Testis (tissue), 5 donors: ENCODE measurements at places on chromosomes 5 and 9.

- peak; percentile 75 for DNase-seq
Measured at GRCh38 chr9:131013771-131014676, 5.0 kb downstream of the LAMC3 start.

DNA sequence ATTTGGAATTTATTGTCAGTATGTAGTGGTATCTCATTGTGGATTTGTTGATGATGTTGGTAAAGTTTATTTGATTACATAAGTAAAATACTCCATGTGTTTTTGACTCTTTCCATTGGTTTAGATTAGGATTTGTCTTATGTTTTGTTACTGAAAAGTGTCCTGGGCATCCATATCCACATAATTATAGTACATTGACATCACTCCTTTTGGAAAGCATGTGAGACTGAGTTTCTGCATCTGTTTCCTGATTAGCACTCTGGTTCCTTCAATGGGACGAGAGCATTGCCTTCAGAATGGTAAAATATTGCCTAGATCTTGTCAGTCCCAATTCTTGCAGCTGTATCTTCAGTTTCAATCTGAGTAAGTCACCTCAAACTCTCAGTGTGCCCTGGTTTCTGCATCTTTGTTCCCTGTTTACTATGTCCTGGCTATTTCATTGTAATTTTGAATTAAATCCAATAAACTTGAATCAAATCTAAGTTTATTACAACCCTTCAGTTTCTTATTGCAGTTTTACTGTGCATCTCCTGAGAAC lies 128.1 kb downstream of the FBXO38 start:
- no peak for DNase-seq

- no peak for DNase-seq
Measured at GRCh38 chr5:164207646-164208045, 702.2 kb downstream of the MAT2B start.

DNA sequence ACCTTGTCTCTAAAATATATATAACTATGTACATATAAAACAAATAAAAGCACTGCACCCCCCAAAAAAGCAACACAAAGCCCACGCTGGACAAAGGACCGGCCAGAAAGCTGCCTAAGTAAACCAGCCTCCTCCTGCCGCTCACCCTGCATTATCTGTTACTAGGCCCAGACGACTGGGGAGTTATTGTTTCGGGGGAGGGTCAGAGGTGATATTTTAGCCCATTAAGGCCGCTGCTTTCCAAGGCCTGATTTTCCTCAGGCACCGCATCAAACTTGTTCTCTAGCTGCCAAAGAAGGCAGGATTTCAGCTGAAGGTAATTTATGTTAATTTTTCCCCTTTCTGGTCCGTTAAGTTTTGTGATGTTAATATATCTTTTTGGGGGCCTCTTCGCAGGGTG lies 44.0 kb upstream of the CTNNA1 start:
- DNase-seq = no peak

DNA sequence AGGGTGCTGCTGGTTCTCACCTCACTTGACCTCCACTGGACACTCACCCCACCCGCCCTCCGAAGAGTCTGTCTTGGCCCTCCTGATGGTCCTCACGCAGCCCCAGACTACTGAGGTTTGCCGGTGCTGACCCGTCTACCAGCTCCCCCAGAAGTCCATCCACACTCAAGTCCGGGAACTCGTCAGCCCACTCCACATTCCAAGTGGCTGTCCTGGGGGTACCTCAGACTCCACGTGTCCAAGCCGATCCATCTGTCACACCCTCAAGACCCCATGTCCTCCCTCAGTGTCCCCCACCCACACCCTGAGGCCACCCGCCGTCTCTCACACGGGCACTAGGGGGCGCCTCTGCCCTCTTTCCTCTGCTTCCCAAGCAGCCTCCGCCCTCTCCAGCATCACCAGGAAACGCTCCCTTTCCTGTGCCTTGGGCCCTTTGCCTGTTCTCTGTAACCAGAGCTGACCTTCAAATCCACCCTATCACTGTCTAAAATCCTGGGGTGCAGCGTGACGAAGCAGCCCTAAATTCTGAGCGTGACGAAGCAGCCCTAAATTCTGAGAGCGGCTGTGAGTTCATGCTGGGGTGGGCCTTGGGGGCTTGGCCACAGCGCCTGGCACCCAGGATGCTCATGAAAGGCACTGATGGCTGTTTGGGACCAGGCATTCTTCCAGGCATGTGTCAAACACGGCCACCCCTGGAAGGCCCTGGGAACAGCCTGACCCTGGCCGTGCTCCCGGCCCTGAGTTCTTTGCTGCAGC lies 95.7 kb downstream of the KCNT1 start:
- peak; percentile 77 for DNase-seq

DNA sequence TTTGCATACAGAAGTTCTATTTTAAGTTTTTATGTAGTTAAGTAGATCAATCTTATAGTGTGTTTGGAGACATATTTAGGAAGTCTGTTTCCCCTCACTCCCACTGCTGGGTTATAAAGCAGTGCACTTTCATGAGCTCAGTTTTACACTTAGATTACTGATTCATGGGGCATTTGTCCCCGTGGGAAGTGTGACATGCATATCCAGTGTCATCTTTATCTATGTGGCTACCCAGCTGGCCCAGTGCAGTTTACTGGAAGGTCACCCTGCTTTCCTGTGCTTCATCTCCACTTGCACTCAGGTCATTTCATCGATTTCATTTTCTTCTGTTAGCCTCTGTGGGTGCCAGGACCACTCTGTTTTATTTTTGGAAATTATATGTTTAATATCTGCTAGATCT lies 49.1 kb downstream of the ADCY2 start:
- no peak for DNase-seq

GRCh38 chr9:70398145-70398556 lies 16.3 kb downstream of the KLF9 start:
- DNase-seq = peak; percentile 42

DNA sequence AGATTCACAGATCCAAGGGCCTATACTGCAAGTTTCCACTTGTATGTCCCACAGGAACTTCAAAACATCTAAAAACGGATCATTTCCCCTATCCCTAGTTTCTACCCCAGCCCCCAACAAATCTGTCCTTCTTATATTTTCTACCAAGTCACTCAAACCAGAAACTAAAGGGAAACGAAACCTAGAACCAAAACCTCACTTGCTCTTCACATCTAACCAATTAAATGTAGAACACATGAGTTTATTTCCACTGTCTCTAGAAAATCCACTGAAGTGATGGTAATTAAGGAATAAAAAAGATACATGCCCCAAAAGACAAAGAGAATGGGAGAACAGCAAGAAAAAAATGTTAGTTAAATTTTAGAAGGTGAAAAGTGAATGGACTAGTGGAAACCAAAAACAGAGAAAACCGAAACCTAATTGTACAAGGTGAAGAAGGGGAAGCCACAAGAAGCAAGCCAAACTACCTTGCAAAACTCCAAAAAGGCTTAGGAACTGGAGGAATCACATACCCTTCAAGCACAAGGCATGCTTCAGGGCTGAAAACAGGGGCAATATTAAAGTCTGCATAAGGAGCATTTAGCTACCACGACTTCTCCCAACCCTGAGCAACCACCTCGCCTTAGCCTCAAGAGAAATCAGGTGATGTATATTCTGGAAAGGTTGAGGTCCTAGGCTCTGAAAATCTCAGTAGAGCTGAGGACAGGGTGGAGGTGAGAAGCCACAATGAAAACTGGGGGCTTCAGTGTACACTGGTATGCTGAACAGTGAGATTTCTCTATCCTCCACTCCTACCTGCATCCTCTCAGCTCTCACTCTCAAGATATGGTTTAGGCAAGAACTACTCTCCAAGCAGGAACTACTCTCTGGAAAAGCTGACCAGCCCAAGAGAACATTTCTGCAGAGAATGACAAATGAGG lies 11.1 kb downstream of the SMU1 start:
- no peak for DNase-seq

DNA sequence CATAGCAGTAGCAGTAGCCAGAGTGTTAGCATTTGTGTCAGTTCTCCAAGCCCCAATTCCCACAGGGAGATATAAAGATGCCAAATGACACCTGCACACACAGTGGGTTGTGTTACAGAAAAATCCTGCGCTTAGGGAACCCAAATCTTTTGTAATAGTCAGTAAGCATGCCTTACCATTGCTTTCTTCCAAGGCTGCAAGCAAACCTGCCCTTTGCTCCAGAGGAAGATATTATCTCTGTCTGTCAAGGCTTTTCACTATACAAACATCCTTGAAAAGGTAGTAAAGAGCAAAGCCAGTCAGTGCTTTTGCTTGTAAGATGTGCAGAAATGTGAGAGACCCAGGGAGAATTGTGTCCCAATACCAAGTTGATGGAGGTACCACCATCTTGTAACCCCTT lies 2.9 kb downstream of the ANKDD1B start:
- DNase-seq = no peak

GRCh38 chr9:69181908-69182353 lies 7.9 kb downstream of the TJP2 start:
- no peak for DNase-seq

- DNase-seq = no peak
Measured at GRCh38 chr5:120083851-120084542, 380.1 kb upstream of the PRR16 start.

GRCh38 chr5:112390327-112390726 lies 28.8 kb downstream of the EPB41L4A start:
- DNase-seq = no peak

GRCh38 chr9:4079906-4080305 lies 220.0 kb downstream of the GLIS3 start:
- DNase-seq = no peak

- no peak for DNase-seq
Measured at GRCh38 chr9:129656795-129657390, 8.6 kb upstream of the PRRX2 start.

- DNase-seq = no peak
Measured at GRCh38 chr5:92513067-92513466, 1068.0 kb downstream of the NR2F1-AS1 start.

DNA sequence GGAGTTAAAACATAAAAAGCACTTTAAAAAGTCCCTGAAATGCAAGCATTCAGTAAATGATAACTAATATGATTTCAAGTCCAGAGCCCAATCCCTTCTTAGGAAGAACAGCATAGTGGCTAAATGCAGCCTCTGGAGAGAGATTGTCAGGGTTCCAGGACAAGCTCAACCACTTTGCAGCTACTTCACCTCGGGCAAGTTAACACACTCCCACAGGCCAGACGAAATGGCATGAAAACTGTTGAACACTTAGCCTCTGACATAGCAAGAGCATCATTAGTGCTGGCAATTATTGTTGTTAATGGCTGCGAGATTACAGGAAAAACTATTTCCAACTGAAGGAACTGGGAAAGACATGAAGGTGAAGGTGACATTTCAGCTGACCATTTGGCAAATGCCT lies 205.8 kb downstream of the GRIA1 start:
- no peak for DNase-seq

DNA sequence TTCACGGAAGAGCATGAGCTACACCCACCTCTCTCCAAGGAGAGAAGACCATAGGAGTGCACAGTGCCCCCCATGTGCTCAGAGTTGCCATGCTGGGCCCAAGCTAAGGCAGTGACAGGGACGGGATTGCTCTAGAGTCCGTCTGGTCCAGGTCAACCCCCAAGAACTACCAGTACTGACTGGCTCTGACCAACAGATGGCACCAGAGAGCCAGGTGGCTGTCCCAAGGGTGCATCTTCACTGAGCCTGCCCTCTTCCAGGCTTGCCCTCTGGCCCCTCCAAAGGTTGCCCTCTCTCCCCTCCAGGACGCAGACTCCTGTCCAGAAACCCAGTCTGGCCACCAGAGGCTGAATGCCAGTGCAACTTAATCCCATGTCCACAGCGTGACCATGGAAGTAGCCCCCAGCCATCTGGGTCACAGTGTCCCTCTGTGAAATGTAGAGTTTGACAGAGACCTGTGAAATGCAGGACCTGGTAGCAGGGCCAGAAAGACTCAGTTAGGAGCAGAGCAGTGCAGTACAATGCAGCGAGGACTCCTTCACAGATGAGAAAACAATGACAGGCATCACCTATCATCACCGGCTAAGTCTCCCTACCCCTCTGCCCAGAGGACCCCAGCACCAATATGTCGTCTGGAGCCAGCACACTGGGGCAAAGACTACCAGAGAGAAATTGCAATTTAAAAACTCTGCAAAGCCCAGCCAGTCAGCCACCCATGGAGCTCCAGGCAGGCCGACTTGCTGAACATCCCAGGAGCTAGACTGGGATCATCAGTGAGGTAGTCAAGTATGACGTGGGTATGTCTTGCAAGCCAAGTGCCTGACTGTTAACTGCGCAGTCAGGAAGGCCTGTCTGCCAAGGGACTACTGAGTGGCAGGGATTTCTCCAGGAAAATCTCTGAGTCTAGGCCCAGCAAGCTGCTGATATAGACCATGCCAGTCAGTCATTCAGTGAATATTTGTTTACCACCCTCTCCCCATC lies 7.7 kb upstream of the SKP1 start:
- DNase-seq = peak; percentile 67

- peak; percentile 25 for DNase-seq
Measured at GRCh38 chr5:132807163-132807838, 5.8 kb upstream of the SOWAHA start.

GRCh38 chr5:43638107-43638506 lies 35.1 kb downstream of the NNT start:
- no peak for DNase-seq

GRCh38 chr9:126668058-126668457 lies 54.3 kb downstream of the LMX1B start:
- no peak for DNase-seq

- no peak for DNase-seq
Measured at GRCh38 chr9:105458404-105458803, 10.6 kb downstream of the FSD1L start.

GRCh38 chr9:10130061-10130675 lies 482.6 kb downstream of the PTPRD start:
- no peak for DNase-seq

GRCh38 chr5:139701056-139701741 lies 53.0 kb downstream of the CXXC5 start:
- DNase-seq = no peak

DNA sequence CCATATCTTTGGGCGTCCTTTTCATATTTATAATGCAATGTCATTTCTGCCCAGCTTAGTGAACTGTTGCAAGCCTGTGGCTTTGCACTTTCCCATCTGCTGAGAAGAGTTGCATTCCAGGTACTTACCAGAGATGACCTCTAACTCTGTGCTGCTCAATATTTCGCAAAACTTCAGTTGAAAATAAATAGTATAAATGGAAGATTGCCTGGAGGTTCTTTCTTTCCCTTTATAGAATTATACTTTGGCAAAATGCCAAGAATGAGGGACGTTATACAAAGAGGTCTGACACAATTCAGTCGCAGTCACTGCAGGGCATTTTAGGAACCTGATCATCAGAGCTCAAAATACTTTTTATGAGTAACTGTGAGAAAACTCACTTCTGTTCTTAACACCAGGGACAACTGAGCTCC lies 18.9 kb upstream of the VLDLR start:
- no peak for DNase-seq
